Hair follicle dermal papilla cell (primary cell): ENCODE measurements at places on chromosomes 12 and 14. TPM values are rescaled to one million over a fixed set of nuclear protein-coding genes. Genes with fewer than 3 reads are reported as not detected.

The COL2A1 gene
- 0.16 TPM in 1 of 2 replicates, not detected in the other for total RNA-seq

The CYP27B1 gene
- total RNA-seq, result 1.2 and 1.9 TPM in 2 replicates

The FOXN4 gene
- not detected in 2 replicates for total RNA-seq

The LRP1-AS gene
- not detected in 2 replicates for total RNA-seq

The SSPN gene
- 17.4 and 22.6 TPM in 2 replicates for total RNA-seq

The IPO8 gene
- 21.3 and 23.2 TPM in 2 replicates for total RNA-seq

The SERPINA12 gene
- not detected in 2 replicates for total RNA-seq

The NDRG2 gene
- 0.81 and 1.5 TPM in 2 replicates for total RNA-seq

The PLEKHD1 gene
- under 0.01 and 0.24 TPM in 2 replicates for total RNA-seq

The TMPRSS12 gene
- total RNA-seq, result not detected in 2 replicates

The PAPOLA gene
- 89.9 and 124 TPM in 2 replicates for total RNA-seq

The TRAFD1 gene
- 43.1 and 49.0 TPM in 2 replicates for total RNA-seq

The BMP4 gene
- total RNA-seq, result 4.5 and 5.0 TPM in 2 replicates

The SLC5A8 gene
- total RNA-seq, result not detected in 2 replicates

The COCH gene
- 0.36 and 0.49 TPM in 2 replicates for total RNA-seq

The RNASE7 gene
- total RNA-seq, result not detected in 2 replicates

The BBOF1 gene
- total RNA-seq, result 9.4 and 14.0 TPM in 2 replicates

The ENDOU gene
- under 0.01 and 0.49 TPM in 2 replicates for total RNA-seq

The KRT73 gene
- not detected in 2 replicates for total RNA-seq

The CPNE6 gene
- total RNA-seq, result not detected in 2 replicates

The MGAT2 gene
- total RNA-seq, result 79.5 and 81.0 TPM in 2 replicates

The PTPRO gene
- total RNA-seq, result 0.24 and 0.65 TPM in 2 replicates

The CD163L1 gene
- total RNA-seq, result 1.5 and 2.1 TPM in 2 replicates

The STXBP6 gene
- 3.1 and 4.0 TPM in 2 replicates for total RNA-seq

The AHNAK2 gene
- 167 and 231 TPM in 2 replicates for total RNA-seq

The CCDC175 gene
- total RNA-seq, result not detected in 2 replicates

The RFX4 gene
- total RNA-seq, result not detected in 2 replicates

The NEUROD4 gene
- not detected in 2 replicates for total RNA-seq

The SLC25A47 gene
- total RNA-seq, result 0.16 TPM in 1 of 2 replicates, not detected in the other

The NELL2 gene
- total RNA-seq, result 0.36 TPM in 1 of 2 replicates, not detected in the other

The HECTD1 gene
- total RNA-seq, result 168 and 225 TPM in 2 replicates

The EPYC gene
- total RNA-seq, result not detected in 2 replicates

The HOXC12 gene
- not detected in 2 replicates for total RNA-seq

The SFSWAP gene
- total RNA-seq, result 31.7 and 40.7 TPM in 2 replicates

The KCNMB4 gene
- total RNA-seq, result 2.6 and 2.8 TPM in 2 replicates

The KERA gene
- total RNA-seq, result not detected in 2 replicates
